ENCODE measurements at places on chromosomes 16 and 17.

GRCh38 chr16:89135971-89136765 lies 35.4 kb upstream of the CDH15 start:
- no peak for DNase-seq

GRCh38 chr16:67504031-67505021 lies 21.0 kb upstream of the AGRP start:
- DNase-seq = peak; percentile 36

- DNase-seq = no peak
Observed at GRCh38 chr17:77146882-77147281, 6.1 kb downstream of the SEC14L1 start.

- no peak for DNase-seq
Observed at GRCh38 chr17:41490000-41490990, 585 bp upstream of the KRT36 start.

- DNase-seq = peak; percentile 33
Observed at GRCh38 chr17:16215002-16215272, 397 bp downstream of the NCOR1 start.

- peak; percentile 25 for DNase-seq
Observed at GRCh38 chr17:57086069-57086930, 1.3 kb downstream of the AKAP1 start.

DNA sequence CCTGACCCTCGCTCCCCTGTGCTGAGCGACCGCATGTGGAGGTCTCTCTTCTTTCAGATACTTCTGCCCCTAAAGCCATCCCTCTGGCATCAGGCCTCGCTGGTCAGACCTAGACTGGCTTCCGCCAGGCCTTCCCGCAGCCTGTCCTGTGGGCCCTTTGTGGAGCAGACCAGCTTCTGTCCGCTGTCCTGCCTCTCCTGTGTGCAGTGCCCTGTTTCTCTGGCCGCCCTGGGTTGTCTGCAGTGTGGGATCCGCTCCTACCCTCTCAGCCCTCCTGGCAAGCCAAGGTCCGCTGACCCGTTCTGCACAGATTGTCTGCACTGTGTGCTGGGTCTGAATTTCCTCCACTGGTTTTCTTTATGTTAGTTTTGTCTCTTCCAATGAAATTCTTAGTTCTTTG lies 21.5 kb upstream of the MC1R start:
- DNase-seq = no peak

- DNase-seq = no peak
Observed at GRCh38 chr17:67628580-67629013, 89.1 kb upstream of the NOL11 start.

GRCh38 chr17:8081876-8082275 lies 5.6 kb downstream of the ALOX12B start:
- no peak for DNase-seq

DNA sequence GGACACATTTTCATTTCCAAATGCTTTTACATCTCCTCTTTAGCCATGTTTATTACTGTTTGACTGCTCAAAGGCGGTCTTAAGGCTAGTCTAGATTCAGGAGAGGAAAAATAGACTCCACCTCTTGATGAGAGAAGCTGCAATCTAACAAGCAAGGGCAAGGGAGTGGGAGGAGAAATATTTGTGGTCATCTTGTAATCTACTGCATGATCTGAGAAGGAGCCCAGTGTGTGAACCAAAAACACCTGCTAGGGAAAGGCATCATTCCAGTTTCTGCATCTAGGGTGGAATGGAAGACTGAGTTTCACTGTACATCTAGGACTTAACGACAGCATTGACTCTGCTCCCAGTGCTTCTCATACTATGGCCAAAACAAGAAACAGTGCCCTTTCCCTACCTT lies 232.2 kb upstream of the HS3ST3A1 start:
- DNase-seq = no peak

Data from activated CD8-positive, alpha-beta memory T cell treated with anti-CD3 and anti-CD28 coated beads, Interleukin-2, amount 50 U/mL, for 4 hours (primary cell).